ENCODE measurements at places on chromosomes 13 and 19.

DNA sequence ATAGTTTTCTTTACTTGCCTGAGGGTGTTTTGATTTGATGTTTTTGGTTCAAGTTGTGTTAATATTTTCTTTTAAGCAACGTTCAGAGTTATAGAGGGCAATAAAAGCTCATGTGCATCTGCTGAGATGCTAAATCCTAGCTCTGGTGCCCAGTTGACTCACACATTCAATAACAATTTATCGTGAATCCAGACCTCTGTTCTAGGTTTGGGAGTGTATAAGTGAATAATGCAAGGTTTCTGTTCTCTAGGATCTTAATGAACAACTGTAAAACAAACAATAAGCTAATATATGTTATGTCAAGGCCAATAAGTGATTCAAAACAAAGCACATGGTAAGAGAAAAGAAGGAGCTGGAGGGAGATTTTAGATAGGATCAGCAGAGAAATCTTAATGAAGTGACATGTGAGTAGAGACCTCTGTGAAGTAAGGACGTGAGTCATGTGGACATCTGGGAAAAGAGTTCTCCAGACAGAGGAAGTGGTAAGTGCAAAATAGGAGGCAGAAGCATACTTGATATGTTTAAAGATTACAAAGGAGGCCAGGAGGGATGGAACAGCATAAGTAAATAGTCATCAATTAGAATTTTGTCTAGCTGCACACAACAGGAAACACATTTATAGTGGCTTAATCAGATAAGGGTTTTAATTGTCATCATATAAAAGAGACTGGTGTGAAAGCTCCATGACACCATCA lies 278.5 kb upstream of the HTR2A start:
- no peak for DNase-seq

DNA sequence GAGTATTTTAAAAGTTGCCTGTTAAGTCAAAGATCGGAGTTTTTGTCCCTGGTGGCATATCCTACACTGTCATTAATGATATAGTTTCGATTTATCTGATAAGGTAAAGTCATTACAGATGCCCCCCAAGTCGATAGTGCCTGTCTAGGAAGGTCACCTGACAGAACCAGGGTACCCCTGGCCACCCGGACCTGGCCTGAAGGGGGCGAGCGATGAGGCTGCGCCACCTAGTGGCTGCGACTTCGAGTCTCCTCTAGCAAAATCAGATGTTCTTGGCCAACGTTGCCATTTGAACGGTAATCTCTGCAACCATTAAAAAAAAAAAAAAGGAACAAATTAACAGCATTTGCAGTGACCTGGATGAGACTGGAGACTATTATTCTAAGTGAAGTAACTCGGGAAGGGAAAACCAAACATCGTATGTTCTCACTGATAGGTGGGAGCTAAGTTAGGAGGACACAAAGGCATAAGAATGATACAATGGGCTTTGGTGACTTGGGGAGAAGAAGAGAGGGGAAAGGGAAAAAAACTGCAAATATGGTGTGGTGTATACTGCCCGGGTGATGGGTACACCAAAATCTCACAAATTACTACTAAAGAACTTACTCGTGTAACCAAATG lies 565.1 kb downstream of the LIG4 start:
- DNase-seq = peak; percentile 13

GRCh38 chr19:52237771-52238400 lies 31.5 kb upstream of the ZNF766 start:
- DNase-seq = peak; percentile 59

DNA sequence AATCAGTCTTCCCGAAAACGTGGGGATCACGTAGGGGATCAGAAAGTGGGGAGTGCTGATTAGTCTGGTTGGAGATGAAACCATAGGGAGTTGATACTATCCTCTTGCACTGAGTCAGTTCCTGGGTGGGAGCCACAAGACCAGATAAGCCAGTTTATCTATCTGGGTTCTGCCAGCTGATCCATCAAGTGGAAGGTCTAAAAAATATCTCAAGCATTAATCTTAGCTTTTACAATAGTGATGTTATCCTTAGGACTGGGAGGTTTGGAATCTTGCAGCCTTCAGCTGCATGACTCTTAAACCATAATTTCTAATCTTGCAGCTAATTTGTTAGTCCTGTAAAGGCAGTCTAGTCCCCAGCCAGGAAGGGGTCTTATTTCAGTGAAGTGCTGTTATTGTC lies 2474.2 kb downstream of the PCDH9 start:
- DNase-seq = no peak

GRCh38 chr13:69283301-69283700 lies 824.3 kb upstream of the ATXN8OS start:
- DNase-seq = no peak

GRCh38 chr13:108086678-108087077 lies 128.7 kb downstream of the LIG4 start:
- DNase-seq = no peak

DNA sequence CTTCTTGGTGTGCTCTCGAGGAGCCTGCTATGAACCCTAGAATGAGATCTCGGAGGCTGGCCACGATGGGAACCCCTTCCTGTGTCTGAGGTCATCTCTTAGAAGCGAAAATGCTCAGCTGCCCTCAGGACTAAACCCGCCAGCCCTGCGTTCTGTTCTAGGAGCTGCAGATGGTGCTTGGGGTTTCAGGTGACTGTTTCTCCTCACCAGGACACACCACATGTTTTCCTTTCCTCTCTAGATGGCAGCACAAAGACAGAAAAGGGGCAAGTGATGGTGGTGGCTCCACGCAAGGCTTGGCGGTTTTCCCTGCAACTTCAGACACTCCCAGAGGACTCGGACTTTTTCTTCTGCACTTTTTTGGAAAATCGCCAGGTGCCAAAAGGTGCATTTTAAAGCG lies 60.1 kb downstream of the RNASEH2B start:
- DNase-seq = peak; percentile 26

DNA sequence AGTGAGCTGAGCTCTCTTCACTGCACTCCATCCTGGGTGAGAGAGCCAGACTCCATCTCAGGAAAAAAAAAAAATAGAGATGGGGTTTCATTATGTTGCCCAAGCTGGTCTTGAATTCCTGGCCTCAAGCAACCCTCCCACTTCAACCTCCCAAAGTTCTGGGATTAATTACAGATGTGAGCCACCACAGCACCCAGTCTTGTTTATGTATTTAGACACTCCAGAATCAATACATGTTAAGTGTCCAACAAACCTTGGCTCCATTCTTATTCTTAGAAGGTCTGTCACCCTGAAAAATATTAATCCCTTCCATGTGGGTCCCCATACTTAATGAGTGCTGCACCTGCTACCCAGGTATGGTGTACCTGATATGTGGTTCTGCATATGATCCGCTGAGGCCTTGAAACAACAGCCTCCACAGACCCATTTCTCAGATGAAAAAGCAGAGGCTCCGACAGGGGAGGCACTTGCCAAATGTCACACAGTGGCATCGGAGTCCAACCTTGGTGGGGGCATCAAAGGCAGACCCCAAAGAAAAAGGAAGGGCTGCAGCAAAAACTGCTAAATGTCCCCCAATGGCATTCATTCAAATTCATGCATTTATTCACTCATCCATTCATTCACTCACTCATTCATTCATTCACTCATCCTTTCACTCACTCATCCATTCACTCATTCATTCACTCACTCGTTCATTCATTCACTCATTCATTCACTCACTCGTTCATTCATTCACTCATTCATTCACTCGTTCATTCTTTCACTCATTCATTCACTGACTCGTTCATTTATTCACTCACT lies 16.7 kb downstream of the TICAM1 start:
- DNase-seq = no peak

DNA sequence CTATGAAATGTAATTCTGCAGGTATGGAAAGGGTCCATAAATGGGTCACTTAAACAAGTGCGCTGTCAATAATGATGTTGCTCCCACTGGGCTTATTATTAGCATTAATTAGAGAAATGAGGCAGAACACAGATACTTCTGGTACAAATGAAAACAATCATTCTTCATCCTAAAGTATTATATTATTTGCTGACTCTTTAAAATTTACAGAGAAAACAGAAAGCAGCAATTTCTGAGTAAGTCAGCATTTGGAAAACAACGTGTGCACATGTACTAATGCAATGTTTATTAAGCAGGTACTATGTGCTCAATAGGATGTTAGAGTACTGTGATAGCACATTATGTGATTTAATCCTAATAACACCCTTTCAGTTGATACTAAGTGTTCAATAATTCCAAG lies 2.4 kb upstream of the ZNF676 start:
- DNase-seq = no peak

DNA sequence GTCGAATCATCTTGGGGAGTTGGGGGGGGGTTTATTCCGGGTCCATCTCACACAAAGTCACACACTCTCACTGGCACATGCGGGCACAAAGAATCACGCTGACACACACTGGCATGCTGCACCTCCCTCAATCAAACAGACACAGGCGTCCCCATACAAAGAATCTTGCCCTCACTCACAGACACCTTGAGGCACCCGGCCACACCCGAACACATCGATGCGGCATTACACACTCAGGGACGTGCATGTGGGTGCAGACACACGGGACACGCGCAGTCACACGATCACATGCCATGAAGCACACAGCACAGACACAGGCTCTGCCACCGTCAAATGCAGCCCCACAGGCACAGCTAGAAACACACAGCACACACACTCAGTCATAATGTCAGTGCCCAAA lies 7.8 kb downstream of the NFIX start:
- no peak for DNase-seq

- DNase-seq = no peak
These were observed 18.5 kb downstream of the TNFRSF19 start for GRCh38 chr13:23588666-23589065.

- no peak for DNase-seq
These were observed 1.7 kb upstream of the C19orf85 start for GRCh38 chr19:55466241-55466614.

DNA sequence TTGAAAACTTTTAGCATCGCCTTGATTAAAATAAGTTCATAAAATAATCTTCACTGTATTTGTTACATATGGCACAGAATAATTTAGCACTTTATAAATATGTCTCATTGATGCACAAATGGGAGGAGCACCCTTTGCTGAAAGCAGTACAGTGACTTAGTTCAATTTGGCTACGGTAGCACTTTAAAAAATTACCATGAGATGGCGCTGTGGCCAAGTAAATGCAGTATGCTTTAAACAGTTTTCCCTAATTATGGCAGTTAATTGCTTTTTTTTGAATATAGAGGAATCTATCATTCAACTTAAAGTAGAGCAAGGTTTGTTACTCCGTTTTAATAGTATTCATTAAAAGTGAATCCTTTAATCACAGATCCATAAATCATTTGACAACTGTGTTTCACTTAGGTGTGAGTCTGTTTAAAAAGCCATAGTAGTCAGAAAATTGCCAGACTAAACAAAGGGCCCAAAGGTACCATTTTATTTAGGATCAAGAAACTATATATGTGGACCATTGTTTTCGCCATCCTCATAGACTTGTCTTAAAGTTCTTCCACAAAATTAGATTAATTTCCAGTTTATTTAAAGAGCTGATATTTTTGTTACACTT lies 34.7 kb upstream of the ESD start:
- peak; percentile 20 for DNase-seq

- DNase-seq = no peak
These were observed 21.3 kb upstream of the MTRF1 start for GRCh38 chr13:41284512-41285288.

DNA sequence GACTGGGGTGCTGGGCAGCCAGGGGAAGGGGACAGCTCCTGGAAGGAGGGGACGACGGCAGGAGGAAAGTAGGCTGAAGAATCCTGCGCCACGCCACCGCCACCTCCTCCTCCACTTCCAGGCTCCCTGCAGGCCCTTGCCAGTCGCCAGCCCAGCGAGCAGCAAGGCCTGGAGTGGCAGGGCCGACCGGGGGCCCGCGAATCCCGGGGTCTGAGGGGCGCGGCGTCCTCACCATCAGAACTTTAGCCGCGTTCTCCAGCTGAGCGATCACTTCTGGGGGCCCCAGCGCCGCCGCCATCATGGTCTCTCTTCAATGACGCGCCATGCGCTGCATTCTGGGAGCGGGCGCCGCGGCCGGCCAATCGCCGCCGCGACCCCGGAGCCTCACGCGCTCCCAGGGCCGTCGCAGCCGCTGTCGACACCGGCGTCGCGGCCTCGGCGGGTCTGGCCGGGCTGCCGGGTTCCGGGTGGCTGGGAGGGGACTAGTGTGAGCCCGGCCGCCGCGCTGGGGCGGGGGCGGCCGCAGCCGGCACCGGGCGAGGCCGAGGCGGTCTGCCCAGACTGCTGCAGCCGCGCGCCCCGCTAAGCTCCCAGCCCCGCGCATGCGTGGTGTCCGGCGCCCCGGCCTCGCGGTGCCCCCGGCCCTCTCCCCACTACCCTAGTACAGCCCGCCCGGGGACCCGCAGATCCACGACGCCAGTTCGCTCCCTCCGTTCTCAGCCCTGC lies at the start of gene XPO4:
Gene XPO4 (minus strand): TSS at position 309 of the 726 bp plus-strand sequence. CDS start 8 bp downstream, at position 301.
- DNase-seq = peak; percentile 81

- DNase-seq = no peak
These were observed 10.4 kb upstream of the GIPR start for GRCh38 chr19:45657520-45658167.

DNA sequence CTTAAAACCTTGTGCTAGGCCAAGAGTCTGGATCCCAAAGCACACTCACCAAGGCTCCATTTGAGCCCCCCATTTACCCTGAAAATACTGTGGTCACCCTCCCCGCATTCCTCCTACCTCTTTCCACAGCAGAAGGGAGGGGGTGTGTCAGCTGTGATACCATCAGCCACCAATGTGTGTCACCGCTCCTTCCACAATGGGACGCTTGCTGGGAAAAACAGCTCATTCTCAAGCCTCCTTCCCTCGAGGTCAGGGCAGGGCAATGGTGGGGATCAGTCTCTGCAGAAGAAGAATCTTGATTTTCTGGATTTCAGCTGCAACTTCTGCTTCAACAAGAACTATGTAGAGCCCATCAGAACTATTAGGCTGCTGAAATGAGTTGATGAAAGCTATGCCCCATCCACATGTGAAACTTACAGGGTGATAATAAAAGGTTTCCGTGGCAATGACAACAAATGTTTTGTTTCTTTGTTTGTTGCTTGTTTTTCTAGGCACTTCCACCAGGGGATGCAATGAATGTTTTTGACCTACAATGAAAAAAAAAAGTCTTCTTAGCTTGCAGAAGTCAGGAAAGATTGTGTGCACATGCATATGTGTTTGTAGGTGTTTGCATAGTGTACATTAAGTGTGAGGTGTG lies 26.4 kb upstream of the ZNF507 start:
- DNase-seq = no peak

GRCh38 chr19:32581705-32582179 lies 752 bp downstream of the PDCD5 start:
- peak; percentile 38 for DNase-seq

DNA sequence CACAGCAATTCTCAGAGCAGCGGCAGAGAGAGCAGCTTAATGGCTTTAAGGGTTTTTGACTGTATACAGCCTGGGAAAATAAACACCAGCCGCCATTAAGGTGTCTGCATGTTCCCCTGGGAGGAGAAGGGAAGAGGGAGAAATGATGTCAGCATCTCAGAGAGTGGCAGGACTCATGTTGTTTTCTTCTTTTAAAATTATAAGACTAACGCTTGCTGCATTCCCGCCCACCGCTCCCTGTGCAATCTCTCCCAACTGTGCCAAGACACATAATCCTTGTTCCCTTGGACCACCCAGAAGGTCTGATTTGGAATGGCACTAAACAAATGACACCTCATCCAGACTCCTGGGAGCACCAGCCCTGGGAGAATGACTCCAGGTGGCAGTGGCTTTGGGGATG lies 27.7 kb upstream of the FAM216B start:
- DNase-seq = no peak

All from transverse colon (tissue), 4 donors.